ENCODE measurements at places on chromosomes 6 and 20.

GRCh38 chr6:45000833-45001232 is 327.3 kb upstream of the RUNX2 start:
- no peak for DNase-seq

- DNase-seq = no peak
These were observed 159.9 kb downstream of the ASCC3 start for GRCh38 chr6:100721256-100721655.

DNA sequence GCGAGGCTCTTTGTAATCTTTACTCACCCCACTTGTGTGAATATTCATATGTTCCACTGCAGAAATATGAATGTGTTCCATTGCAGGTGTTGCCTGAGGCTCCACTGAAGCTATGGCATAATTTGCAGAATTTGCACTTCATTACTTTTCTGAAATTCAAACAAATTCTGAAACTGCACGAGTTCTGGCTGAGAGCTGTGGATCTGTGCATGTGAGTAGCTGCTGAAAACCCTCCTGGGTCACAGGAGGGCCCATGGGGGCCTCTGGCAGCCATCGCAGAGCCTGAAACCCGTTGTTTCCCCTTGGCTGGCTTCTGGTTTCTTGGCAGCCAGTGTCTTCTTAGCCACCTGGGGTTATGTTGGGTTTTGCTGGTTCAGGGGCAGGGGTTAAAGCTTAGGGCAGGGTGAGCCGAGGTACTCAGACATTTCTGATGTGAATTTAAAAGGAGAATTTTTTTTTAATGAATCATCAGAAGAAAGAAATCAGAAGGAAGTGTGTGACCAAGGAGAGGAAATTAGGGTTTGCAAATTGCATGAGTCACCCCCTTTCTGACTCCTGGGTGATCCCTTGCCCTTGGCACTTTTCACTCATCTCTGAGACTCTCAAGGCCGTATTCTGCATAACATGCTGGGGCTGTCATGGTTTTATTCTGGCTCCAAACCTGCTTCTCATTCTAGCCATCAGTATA is 40.6 kb downstream of the TOX2 start:
- DNase-seq = no peak

GRCh38 chr6:105331927-105332326 is 71.0 kb downstream of the PREP start:
- DNase-seq = no peak

DNA sequence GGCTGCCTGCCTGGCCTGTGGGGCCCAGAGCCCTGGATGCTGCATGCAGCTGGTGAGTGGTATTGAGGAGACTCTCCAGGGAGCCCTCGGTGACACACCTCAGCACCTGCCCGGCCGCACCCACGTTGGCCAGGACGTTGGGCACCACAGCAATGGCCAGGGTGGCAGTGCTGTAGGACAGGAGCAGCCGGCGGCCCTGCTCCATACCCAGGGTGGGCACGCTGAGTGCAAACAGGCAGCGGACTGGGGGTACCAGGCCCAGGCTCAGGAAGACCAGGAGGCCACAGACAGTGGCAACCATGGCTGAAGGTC is 4.7 kb downstream of the OCSTAMP start:
- DNase-seq = no peak

Measured in activated T-helper 1 cell treated with anti-CD3 and anti-CD28 coated beads, Interleukin-2, amount 50 U/mL, for 16 hours (primary cell).